ENCODE measurements at places on chromosomes 5 and 9.

DNA sequence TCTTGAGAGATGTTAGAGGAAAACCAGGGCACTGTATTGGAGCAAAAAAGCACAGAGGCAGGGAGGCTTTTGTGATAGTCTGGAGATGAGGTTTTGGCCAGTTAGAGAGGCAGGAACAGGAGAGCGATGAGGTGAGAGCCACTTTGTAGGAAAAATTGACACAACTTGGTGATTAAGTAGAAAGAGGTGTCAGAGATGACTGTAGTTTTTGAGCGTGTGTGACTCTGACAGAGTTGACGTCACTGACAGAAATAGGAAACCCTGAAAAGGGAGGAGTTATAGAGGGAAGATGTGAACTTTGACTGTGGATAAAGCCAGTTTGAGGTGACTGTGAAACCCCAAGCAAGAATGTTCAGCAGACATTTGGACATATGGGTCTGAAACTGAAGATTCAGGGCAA lies 15.7 kb downstream of the NFX1 start:
- DNase-seq, result no peak

GRCh38 chr5:157347301-157348048 lies 81.6 kb downstream of the CYFIP2 start:
- DNase-seq, result no peak

DNA sequence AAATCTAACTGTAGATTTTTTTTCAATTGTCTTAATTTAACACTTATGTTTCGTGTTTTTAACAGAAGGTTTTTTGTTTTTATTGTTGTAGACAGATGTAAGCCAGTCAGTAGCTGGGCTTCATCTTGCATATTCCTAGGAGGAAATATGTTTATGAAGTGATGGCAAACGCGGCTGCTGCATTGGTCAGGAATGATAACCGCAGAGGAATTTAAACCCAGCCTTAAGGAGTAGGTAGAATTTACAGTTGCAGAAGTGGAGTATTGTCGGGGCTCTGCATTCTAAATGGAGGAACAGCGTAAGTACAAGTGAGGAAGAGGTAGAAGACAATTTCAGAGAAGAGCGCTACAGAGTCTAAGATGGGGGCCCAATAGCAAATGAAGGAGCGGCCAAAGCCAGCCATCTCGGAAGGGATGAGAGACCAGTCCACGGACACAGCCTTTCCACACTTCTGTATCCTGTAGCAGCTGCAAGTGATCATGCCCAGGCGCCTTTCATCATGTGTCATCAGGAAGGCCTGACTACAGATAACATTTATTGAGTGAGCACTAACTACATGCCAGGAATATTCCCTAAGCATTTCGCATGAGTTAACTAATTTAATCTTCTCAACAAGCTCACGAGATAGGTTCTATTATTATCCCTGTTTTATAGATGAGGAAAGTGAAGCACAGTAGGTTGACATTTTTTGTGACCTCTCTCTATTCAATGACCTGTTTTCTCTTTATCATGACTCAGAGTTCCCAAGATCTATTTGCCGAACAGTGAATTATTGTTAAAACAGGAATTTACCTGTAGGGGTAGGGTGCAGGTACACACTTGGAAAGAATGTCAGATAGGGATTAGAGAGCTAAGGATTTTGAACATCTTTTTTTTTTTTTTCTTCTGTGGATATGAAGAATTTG lies 38.1 kb downstream of the CMYA5 start:
- no peak for DNase-seq

DNA sequence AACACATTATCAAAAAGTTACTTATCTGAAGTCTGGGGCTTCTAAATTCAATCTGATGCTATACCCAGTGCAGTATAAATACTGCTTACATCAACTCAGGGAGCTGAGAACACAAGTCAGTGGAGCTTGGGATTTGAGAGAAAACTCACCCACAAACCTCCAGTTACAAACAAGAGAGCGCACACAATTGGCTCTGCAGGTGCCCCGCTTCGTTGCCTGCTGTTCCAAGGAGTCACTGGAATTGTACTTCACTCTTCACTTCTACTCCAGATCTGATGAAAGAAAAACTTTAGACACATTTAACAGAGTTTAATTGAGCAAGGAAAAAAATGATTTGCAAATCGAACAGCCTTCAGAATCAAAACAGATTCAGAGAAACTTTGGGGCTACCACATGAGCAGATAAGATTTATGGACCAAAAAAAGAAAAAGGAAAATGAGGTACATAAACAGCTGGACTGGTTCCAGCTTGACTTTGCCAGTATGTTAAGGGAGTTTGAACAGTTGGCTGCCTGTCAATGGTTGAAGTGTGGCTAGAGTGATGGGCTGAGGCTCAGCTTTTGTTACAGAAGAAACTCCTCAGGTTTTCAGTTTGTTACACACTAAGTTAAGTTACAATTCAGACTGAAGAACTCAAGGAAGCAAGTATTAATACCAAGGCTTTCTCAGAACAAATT lies 156.6 kb downstream of the AOPEP start:
- DNase-seq, result no peak

DNA sequence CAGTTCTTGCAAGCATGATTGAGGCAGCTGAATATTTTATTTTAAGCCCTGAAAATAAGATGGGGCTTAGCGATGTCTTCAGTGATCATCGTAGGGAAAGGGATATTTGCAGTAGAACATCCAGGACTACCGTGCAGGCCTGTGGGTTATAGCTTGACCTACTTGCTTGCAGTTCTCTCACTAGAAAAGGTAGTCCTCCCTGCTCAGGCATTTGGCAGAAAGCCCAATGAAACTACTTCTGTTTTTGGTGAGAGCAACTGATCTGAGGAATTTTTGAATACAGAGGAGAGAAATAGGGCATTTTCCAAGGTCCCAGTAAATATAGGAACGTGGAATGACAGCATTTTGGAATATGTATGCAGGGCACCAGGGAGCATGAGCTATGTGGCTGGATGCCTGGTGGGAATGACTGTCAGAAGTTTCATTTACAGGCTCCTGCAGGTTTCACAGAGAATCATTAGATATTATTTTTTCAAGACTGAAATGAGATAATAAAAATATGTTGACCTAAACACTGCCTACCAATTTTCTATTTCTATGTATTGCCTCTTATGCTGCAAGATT lies 417.9 kb upstream of the ACTBL2 start:
- no peak for DNase-seq

DNA sequence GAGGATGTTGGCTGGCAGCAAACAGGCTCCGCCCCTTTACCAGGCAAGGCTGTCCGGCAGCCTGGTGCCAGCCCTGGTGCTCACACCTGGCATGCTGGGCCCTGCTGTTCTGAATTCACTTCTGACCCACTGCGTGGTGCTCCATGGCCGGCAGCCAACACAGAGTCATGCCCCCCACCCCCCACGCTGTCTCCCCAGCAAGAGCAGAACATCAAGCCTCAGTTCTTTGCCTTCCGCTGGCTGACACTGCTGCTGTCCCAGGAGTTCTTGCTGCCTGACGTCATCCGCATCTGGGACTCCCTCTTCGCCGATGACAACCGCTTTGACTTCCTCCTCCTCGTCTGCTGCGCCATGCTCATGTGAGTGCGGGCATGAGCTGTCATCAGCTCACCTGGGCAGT lies 12.6 kb upstream of the ENDOG start:
- DNase-seq, result no peak

- DNase-seq, result no peak
Measured at GRCh38 chr9:27539479-27540441, 10.1 kb upstream of the MOB3B start.

- DNase-seq, result no peak
Measured at GRCh38 chr9:71268871-71269635, 147.6 kb upstream of the TRPM3 start.

DNA sequence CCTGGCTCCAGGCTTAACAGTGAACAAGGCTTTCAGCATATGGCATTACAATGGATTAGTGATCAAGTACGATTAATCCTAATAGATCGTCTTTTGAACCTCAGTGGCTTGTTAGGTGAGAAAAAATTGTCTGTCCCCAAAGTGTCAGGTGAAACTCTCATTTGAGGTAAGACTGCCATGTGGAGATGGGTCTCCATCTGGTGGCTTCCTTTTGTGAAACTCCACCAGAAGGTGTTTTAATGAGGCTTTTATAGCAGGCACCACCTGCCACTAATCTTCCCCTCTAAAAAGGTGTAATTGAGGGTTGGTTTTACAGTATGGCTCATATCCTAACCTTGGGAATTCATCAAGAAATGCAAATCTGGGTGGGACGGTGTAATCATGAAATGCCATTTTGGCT lies 471.1 kb upstream of the MPDZ start:
- DNase-seq, result no peak

- DNase-seq, result peak; percentile 77
Measured at GRCh38 chr9:127899128-127899943, at the start of gene ST6GALNAC6. Gene ST6GALNAC6 (minus strand): TSS chr9:127899603. CDS start chr9:127897981, 1,622 bp downstream.

- DNase-seq, result no peak
Measured at GRCh38 chr5:115306011-115306536, 9.6 kb upstream of the CCDC112 start.

DNA sequence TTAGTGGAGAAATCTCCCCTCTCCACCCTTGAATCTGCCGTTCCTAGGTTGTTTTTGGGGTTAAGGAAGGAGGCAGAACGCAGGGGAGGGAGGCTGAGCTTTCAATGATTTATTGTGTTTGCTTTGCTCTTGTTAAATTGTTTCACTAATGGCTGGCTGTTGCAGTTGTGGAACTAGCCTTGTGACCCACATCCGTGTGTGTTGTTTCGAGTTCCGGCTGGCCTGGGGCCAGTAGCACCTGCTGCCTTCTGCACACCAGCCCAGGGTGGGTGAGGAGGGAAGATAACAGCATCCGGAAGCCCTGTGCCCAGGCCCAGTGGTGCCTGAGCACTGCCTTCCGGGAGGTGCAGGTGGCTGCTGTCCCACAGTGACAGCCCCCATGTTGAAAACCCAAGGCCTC lies 3.6 kb downstream of the ERGIC1 start:
- peak; percentile 68 for DNase-seq

DNA sequence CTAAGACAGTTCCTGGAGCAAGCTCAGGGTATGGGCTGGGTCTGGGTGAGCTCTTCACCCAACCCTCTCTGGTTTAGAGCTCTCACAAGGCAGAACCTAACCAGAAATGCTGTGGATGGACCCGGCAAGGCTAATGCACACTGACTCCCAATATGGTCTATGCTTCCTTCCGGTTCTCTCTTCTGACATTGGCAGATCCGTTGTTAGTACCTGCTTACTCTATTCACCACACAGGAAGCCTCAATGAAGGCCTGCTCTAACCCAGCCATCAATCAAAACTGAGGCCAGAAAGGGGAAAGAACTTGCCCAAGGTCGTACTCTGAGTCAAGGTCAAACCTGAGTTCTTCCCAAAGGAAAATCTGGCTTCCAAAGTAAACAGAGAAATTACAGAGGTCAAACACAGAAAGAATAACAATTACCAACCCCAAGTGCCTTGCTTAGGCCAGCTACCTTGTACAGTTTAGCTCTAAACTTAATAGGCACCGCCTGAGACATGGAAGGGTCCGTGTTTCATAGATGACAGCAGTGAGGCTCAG lies 46.0 kb upstream of the AKNA start:
- peak; percentile 33 for DNase-seq

DNA sequence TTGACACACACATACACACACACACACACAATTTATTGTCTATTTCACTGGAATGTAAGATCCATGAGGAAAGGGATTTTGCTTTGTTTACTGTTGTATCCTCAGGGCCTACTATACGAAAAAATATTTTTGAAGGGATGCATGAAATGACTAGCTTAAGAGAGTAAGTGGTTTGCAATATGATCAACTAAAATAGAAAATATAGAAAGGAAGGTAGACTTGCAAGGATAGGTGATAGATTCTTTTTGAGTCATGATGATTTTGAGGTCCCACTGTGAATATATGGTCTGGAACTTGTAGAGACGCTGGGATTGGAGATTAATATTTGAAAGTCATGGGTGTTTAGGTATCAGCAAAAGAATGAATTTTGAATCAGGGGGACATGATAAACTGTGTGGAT lies 28.9 kb upstream of the OTULIN start:
- no peak for DNase-seq

GRCh38 chr5:128303593-128303992 lies 220.0 kb downstream of the SLC12A2 start:
- no peak for DNase-seq

GRCh38 chr5:39100851-39101396 lies 26.7 kb upstream of the RICTOR start:
- DNase-seq, result no peak

GRCh38 chr9:125119643-125120286 lies 23.6 kb downstream of the SCAI start:
- no peak for DNase-seq

GRCh38 chr9:123893831-123894460 lies 36.0 kb downstream of the DENND1A start:
- DNase-seq, result no peak

GRCh38 chr5:129904102-129904666 lies at the start of gene CHSY3:
Gene CHSY3 (plus strand): TSS chr5:129904465.
- peak; percentile 69 for DNase-seq

DNA sequence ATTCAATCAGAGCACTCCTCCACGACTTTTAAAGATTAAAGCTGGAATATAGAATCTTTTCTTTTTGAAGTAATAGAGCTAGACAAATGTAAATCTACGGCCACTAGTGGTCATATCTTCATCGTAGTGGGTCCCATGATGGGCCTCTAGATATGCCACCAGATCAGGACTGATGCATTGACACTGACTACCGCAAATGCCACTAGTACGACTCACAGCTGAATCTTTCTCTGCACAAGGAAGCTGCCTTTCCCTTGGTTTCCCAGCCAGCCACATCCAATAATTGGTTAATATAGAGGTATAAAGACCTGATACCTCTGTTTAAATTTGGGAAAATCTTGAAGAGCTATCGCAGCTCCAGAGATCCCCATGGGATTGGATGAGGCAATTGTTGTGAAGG lies 37.8 kb upstream of the ADRB2 start:
- no peak for DNase-seq

GRCh38 chr9:127540664-127541041 lies 71.4 kb upstream of the STXBP1 start:
- no peak for DNase-seq

GRCh38 chr5:79938468-79938867 lies 52.6 kb downstream of the MTX3 start:
- DNase-seq, result peak; percentile 26

- no peak for DNase-seq
Measured at GRCh38 chr5:125894383-125894782, 528.8 kb upstream of the GRAMD2B start.

DNA sequence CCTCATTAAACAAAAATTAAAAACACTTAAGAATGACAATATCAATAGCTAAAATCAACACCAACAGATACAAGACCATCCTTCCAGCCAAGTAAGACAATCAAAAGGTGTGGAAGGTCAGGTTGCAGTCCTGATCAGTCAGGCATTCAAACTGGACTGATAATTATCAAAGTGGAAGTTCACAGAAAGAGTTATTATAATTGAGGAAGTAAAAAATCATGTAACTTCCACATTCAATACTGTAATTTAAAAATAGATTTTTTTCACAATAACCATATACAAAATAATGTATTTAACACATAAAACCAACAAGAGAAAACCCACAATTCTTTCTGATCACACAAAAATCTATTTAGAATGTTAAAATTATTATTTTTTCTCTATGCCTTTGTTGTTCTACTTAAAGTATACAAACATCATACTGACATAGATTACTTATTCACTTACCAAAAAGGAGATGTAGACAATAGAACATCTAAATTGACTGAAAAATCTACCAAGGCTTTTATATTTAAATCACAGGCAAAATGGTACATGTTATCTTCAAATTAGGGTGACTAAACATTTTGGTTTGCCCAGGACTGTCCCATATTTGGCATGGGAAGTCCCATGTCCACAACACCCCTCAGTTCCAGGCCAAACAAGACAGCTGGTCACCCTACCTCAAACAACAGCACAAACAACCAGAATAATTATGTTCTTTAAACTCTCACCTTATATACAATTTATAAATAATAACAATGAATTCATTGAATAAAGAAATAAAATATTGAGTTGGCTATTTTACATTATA lies 142.5 kb upstream of the SLC24A2 start:
- DNase-seq, result no peak

All from activated naive CD4-positive, alpha-beta T cell treated with anti-CD3 and anti-CD28 coated beads, Interleukin-2, amount 10 ng/mL, durations not matched to agents 7 days and 5 days (primary cell).